Hippocampal formation (tissue), 2 donors: ENCODE measurements at places on chromosomes 16 and 17.

GRCh38 chr16:90007015-90007414 lies 12.2 kb downstream of the DBNDD1 start:
- DNase-seq: no peak

- DNase-seq: no peak
These were observed 59.4 kb upstream of the XYLT1 start for GRCh38 chr16:17529982-17530760.

- no peak for DNase-seq
These were observed 734.2 kb upstream of the KIF2B start for GRCh38 chr17:53088481-53088880.

GRCh38 chr16:2037647-2038381 lies 9.8 kb downstream of the NTHL1 start:
- no peak for DNase-seq

DNA sequence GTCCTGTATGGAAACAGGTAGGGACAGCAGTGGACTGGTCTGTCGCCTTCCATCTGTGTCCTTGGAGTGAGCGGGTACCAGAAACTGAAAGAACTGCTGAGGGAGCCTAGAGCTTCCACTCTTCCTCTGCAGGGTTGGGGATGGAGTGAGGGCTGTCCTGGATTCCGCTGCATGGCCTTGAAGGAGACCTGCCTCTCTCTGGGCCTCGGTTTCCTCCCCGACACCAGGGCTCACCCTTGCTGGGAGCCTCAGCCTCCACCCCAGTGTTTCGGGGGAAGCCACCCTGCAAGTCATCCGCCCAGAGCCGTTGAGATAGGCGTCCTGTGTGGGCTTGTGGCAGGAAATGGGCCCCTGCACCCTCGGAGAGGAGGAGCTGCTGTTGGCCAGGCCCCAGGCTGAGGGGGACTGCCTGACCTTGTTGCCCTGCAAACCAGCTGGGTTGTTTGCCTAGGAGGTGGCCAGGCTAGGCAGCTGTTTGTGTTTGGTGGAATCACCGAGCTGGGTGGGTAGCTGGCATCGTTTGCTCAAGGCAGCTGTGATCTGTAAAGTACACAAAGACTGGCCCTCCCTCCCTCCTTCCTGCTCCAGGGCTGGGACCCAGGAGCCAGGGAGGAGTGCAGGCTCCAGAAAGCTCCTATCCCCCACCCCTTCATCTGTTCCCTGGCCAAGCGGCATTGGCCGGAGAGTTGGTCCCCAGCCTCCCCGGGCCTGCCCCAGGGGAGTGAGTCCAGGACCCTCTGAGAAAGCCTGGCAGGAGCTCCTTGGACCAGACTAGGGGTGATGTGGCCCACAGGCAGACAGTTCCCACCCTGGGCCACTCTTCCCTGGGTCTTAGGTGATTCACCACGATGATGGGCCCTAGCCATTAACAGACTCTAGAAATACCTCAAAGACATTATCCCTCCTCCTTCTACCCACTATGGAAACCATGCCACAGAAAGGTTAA lies 1.3 kb downstream of the RAB37 start:
- DNase-seq: no peak

DNA sequence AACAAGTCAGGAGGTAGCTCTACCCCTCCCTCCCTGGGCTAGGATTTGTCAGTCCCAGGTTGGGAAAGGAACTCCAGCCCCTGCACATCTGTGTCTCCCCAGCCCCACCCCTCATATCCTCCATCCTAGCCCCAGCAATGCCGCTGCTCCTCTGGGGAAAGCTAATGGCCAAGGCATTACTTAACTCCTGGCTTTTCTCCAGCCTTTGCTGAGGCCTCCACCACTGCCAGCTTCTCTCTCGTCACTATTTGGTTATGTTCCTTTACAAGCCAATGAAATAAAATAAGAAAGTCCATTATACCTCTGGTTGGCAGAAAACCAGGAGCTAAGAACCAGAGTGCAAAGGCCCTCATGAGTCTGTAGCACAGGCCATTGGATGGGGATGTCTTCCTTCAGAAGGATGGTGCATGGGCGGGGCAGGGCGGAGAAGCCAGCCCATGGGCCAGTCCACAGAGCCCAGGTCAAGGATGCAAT lies 171.0 kb downstream of the CCDC182 start:
- DNase-seq: peak; percentile 80

DNA sequence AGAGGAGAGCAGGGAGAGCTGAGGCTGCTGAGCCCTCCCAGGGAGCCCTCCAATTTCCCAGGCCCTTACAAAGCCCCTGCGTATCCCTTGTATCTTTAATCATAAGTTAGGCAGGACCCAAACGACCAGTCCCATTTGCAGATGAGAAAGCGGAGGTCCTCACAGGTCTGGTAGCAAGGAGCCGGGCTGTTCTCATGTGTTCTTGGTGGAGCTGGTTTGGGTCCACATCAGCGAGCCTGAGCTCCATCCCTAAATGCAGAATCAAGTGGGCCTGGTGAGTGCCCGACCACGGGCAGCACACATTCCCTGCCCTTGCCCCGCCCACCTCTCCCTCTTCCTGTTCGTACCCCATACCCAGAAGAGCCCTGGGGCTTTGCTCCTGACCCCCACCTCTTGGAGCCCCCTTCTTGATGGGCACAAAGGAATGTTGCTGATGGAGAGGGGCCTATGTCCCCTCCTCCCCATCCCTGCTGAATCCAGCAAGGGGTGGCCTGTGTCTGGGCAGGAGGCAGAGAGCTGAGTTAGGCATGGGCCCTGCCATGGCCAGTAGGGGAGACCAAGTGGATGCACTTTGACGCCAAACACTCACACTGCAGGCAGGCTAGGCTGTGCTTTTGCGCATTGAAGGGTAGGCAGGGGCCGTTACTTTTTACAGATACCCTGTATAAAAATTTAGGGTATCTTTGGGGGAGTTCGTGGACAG lies 18.3 kb upstream of the ADCY7 start:
- DNase-seq: no peak

DNA sequence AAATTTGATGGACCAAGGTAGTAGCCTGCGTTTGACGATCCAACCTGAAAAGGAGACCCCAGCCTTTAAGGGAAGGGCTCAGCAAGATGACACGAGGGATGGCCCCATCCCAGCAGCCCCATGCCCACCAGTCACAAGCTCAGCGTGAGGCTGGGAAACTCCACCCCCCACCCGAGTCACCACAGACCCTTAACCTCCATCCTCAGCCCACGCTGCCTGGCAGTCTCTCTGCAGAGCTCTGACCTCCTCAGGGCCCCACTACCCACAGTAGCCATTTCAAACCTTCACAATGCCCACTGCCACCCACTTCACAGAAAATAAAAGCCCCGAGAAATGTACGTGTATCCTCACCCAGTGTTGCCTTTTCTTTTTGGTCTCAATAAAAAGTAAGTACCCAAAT lies 18.7 kb downstream of the USP36 start:
- no peak for DNase-seq

- no peak for DNase-seq
These were observed 33.7 kb downstream of the GDE1 start for GRCh38 chr16:19488213-19488640.

- DNase-seq: no peak
These were observed 92.4 kb downstream of the BRIP1 start for GRCh38 chr17:61770752-61771533.

GRCh38 chr17:28634206-28634865 lies 10.6 kb downstream of the BLTP2 start:
- no peak for DNase-seq

DNA sequence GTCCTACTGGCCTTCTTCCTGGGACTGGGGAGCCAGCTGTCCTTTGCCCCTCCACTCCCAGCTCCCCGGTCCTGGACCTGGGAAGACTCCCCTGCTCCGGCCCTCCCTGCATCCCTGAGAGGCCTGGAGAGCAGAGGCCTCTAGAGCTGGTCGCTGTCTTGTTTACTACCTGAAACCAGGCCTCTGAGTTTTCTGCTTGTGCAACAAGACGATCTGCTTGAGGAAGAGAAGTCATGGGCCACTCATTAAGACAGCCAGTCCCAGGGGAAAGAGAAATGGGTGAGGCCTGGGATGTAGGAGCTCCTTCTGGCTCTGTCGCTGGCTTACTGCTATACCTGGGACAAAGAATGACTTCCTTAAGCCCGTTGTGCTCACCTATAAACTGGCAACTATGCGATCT lies 29.8 kb upstream of the GPRC5C start:
- no peak for DNase-seq
